Pancreas (tissue), 10 donors: ENCODE measurements at places on chromosomes 4 and X.
A peak's percentile ranks its signal among the peaks of the same experiment; 100 is the strongest.

- DNase-seq = no peak
These were observed 109.8 kb downstream of the NYX start for GRCh38 chrX:41556958-41557357.

DNA sequence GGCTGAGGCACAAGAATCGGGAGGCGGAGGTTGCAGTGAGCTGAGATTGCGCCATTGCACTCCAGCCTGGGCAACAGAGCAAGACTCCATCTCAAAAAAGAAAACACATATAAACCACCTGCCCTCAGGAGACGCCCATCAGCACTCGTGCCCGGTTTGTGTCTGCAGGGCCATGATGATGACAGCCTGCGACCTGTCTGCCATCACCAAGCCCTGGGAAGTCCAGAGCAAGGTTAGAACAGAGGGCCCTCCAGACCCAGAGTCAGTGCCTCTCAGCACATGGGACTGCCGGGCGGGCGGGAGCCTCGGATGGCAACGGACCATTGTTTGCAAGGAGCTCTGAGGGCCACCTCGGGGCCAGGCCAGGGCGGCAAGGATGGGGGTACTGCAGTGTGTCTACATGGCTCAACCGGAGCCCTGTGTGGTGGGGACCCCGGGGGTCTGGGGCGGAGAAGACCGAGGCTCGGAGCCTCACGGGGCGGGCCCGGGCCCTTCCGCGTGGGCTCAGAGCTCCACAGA is 9.3 kb downstream of the ATP5ME start:
- DNase-seq = peak; percentile 12

DNA sequence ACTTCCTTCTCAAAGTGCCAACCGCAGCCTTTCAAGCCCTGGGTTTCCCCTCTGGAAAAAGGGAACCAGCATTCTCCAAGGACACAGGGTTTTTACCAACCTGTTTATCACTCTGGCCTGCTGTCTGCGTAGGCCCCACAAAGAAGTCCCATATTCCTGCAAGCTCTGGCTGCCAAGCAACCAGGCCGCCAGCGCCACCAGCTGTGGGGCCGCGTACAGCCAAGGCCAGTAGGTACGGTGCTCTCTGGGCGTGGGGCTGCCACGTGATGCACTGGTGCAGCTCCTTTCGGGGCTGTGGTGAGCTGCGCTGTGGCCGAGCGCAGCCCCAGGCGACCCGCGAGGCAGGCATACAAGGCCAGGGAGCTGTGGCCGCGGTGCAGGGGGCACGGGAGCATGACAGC is 22.1 kb downstream of the LUZP4 start:
- DNase-seq = no peak

GRCh38 chr4:1458581-1458980 is 52.3 kb upstream of the NKX1-1 start:
- no peak for DNase-seq

GRCh38 chrX:48802089-48802904 is 430 bp downstream of the HDAC6 start:
- DNase-seq = peak; percentile 82

DNA sequence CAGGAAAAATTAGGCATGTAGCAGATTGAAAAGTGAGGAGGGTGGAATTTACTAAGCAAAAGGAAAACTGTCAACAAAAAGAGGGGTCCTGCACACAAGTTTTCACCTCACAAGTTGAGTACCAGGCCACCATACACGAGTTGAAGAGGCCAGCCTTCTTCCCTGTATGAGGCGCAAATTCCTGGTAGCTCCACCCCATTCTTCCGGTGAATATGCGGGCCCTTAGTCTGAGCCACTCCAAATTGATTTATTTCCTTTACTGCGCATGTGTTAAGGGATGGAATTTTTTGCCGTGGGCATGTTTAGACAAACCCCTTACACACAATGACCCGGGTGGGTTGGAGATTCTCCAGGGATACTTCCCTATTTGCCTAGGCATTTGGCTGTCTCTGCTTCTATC is 942.1 kb upstream of the GRIA3 start:
- no peak for DNase-seq

DNA sequence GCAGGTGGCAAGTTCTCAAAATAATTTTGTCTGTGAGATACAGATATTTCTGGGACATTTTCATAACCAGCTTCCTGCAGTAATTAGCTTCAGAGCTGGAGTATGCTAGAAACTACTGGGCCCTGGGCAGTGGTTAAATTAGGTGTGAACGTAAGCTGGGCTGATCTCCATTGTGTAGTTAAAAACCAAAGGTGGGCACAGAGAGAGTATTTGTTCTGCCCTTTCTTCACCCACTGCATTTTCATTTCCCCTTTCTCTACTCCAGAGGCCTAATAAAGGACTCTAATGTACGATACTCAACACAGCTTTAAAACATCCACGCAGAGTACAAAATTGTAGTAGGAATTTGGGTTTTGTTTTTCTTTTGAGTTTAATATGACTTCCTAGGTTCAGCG is 252.7 kb downstream of the SPRY1 start:
- DNase-seq = no peak

DNA sequence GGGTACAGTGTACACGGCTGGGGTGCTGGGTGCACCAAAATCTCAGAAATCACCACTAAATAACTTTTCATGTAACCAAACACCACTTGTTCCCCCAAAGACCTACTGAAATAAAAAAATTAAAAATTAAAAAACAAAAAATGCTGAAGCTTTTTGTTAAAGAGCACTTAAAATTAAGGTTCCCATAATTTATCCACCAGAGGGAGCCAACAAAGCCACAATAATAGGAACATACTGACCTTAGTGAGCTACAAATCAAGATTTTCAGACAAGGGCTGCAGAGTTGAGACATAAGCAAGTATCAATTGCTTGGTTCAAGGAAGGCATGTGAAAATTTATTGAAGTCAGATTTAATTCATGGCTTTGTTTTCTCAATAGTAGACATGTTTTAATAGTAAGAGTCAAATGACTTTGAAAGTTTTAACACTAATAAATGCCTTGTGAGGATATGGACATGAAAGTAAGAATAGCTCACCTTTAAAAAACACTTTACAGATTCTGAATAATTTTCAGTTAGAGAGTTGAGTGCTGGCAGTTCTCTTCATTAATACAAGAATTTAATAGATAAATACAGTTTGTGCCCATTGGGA is 43.0 kb upstream of the SCOC start:
- no peak for DNase-seq

DNA sequence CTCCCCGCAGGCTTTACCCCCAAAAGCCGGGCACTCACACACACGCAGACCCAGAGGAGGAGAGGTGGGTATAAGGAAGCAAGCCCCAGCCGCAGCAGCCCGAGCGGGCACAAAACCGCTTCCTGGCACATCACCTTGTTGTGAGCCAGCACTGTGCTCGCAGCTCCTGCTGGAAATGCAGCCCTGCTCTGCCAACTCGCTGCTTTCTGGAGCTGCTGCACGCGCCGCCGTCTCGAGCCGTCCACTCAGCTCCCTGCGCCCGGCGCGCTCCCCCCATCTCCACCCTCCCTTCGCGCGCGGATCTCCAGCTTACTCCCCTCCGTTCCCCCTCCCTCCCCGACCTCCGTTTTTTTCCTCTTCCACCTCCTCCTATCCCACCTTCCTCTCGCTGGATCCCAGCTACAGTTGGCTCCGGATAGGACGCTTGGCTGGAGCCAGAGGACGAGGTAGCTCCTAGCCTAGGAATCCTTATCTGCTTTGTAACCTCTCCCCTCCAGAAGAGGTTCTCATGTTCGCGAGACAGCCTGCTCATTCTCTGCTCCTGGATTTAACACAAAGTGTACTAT is at the start of gene SPOCK3:
Gene SPOCK3, minus strand, starts transcription at position 179 of the 566 bp plus-strand sequence.
- peak; percentile 5 for DNase-seq

- DNase-seq = no peak
These were observed 19.6 kb downstream of the ADGRA3 start for GRCh38 chr4:22496165-22496813.

DNA sequence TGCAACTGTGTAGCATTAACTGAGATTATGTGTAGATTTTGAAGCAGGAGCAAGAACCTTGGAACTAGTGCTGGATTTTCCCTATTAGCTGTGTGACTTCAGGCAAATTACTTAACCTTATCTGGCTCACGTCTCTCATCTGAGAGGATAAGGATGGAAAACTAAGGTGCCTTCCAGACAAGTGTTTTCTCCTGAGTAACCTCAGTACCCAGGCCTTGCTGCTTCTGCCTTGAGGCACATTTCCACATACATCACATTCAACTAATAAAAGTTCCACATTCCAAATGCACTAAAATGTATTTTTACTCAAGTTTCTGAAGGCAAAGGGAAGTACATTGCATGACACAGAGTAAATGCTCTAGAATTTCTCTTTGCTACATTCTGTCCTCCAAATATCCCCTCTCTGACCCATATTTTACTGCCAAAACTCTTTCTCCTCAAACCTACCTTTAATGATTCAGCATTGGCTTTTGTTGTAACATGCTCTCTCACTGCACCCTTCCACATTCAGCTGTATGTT is 195.4 kb upstream of the ADGRL3 start:
- no peak for DNase-seq

DNA sequence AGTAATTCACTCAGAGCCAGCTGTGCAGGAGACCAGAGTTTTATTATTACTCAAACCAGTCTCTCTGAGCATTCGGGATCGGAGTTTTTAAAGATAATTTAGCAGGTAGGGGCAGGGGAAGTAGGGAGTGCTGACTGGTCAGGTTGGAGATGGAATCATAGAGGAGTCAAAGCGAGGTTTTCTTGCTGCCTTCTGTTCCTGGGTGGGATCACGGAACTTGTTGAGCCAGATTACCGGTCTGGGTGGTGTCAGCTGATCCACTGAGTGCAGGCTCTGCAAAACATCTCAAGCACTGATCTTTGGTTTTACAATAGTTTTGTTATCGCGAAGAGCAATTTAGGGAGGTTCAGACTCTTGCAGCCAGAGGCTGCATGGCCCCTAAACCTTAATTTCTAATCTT is 63.6 kb downstream of the TRIM2 start:
- no peak for DNase-seq

GRCh38 chrX:97057349-97057909 is 173.7 kb downstream of the RPA4 start:
- DNase-seq = no peak

DNA sequence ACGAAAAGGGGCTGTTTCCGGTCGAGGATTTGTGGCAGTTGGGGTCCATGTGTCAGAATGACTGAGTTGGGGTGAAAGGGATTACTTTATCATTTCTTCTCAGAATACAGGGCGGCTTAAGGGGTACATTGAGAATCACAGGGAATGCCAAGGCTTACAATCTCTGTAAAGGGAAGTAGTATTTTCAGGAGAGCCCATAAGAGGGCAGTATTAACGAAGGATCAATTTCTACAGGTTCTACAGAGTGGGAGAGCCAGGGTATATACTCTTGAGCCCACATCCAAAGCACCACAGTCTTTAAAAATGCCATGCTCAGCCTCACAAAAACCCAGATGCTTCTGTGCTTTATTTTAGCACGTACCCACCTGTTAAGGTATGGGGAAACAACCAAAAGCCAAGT is 67.7 kb upstream of the ZXDA start:
- DNase-seq = no peak

DNA sequence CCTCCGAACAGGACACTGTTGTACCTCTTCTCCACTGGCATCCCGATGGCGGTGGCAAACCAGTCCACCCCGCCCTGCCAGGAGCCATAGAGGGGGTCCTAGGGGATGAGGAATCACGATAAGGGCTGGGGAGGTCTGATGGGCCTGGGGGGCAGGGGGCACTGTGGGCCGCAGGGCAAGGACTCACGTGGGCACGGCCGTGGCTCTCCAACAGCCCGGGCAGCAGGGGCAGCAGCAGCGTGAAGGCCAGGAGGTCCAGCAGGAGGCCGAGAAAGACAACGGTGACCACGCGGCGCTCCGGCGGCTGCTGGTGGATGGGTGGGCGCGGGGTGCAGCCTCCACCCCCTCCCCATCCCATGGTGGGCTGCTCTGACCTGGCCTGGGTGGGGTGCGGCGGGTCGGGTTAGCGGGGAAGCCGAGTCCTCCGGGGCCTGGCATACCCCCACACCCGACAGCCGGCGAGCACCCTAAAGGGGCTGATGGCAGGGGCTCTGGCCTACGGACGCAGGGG is 29.6 kb downstream of the NOP14 start:
- DNase-seq = peak; percentile 64

DNA sequence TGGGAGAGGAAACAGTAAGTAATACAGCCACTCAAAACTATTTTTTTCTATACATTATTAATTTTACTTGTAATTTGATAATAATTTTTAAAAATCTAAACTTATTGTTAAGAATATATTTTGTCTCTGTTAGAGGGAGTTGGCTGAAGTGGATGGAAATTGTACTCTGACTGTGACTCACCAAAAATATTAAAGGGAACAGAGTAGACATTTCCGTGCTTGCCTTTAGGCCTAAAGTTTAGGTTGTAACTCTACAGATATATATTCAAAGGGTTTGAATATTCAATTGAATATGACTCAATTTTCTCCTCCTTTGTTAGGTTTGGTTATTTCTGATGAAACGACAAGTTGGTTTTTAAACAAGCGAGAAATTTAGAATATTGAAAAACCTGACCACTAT is 128.3 kb upstream of the PITX2 start:
- DNase-seq = no peak

DNA sequence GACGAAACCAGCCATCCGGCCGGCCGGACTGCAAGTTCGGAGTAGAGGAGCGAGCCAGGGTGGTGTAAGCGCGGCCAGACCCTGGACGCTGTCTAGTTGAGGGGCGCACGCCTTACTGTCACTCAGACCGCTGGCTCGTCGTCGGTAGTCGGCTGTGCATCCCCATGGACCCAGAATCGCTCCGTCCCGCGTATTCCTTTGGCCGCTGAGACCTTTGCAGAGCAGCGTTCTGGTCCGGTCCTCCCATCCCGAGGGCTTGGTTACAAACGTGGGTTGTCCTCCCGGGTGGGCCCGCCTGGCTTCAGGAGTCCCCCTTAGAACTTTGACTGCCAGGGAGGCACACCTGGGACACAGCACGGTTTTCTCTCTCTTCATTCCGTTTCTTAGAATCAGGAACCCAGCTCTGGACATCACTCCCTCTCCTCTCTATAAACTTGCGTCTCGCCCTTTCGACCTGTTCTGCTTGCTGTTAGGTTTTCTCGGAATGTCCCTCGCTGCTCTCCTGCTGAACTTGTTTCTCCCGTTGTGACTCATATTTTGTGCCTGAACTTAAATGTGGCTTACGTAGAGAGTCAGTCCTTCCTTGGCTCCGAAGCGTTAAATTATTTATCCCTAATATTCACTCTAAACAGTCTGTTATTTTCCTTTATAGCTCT is 672 bp downstream of the PGM2 start:
- DNase-seq = no peak

GRCh38 chrX:123263747-123264146 is 79.7 kb downstream of the GRIA3 start:
- DNase-seq = no peak

GRCh38 chr4:72791054-72791453 is 222.0 kb upstream of the ADAMTS3 start:
- DNase-seq = no peak

DNA sequence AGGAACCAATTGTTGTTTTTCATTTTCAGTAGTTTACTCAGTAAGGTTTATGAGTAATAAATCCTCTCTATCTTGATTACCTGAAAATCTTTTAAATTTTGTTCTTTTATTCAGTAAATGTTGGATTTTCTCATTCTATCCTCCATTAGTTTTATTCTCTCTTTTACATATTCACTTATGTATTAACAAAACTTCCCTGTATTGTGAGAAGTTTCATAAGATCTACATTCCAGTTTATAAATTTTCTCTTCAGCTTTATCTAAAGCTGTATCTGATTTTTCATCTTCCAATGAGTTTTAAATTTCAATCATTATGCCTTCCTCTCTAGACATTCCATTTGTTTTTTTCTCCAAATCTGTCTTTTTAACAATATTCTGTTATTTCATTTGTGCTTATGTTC is 310.2 kb downstream of the UNC5C start:
- DNase-seq = no peak

GRCh38 chr4:78119698-78120097 is 62.6 kb downstream of the FRAS1 start:
- DNase-seq = no peak

GRCh38 chr4:3200423-3201090 is 48.4 kb upstream of the MSANTD1 start:
- DNase-seq = no peak
